ENCODE measurements at places on chromosomes 7 and 10.

GRCh38 chr10:97270523-97271154, 21.8 kb downstream of the ARHGAP19 start:
- no peak for DNase-seq

GRCh38 chr10:114102256-114102655, 58.6 kb downstream of the ADRB1 start:
- DNase-seq: peak; percentile 42

- DNase-seq: no peak
These were observed 97.7 kb upstream of the TMEM196 start for GRCh38 chr7:19871102-19871501.

GRCh38 chr10:78706256-78706655, 362.5 kb upstream of the ZMIZ1 start:
- no peak for DNase-seq

DNA sequence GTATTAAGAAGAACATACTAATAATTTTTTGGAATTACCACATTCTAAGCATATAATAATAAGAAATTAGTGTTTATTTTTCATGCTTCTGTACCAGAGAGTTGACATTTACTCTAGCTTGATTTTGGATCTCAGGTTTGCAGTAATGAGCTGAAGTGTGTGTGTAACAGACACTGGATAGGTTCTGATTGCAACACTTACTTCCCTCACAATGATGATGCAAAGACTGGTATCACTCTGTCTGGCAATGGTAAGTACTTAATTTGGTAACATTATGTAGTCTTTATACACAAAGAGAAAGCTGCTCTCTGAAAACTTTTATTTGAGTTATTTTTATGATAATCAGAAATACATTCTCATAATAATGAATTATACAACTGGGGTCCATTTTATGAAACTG, 54.1 kb downstream of the SRI start:
- peak; percentile 76 for DNase-seq

- DNase-seq: no peak
These were observed 15.4 kb downstream of the PTPRN2 start for GRCh38 chr7:158572000-158572828.

DNA sequence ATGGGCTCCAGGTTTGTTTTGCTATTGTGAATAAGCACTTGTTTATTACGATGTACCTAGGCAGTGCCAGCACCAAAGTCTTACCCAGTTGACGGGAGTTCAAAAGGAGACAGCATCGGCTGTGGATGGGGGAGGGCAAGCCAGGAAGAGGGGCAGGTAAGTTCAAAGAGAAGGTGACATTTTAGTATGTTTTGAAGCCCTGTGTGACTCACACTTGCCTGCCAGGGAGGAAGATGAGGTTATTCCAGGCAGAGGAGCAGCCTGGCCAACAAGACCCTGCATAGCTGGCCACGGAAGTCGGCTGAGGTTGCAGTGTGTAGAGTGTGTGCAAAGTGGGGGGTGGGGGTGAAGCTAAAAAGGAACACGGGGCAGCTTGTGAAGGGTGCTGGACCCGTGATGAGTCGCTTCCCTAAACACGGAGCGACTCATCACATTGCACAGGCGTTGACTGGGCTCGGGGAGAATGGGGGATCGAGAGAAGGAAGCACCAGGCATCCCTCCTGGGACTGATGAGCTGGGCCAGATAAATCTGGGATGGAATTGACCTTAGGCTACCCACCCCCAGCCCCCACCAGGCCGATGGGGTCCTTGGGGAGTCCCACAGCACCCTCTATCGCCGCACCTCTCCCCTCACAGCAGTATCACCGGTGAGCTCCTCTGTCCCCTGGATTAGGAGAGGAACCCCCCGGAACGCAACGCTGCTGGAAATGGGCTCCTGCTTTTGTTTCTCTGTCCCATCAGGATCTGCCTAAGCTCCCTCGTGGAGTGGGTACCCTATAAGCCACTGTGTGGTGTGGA, 97.9 kb upstream of the IKZF1 start:
- peak; percentile 74 for DNase-seq

DNA sequence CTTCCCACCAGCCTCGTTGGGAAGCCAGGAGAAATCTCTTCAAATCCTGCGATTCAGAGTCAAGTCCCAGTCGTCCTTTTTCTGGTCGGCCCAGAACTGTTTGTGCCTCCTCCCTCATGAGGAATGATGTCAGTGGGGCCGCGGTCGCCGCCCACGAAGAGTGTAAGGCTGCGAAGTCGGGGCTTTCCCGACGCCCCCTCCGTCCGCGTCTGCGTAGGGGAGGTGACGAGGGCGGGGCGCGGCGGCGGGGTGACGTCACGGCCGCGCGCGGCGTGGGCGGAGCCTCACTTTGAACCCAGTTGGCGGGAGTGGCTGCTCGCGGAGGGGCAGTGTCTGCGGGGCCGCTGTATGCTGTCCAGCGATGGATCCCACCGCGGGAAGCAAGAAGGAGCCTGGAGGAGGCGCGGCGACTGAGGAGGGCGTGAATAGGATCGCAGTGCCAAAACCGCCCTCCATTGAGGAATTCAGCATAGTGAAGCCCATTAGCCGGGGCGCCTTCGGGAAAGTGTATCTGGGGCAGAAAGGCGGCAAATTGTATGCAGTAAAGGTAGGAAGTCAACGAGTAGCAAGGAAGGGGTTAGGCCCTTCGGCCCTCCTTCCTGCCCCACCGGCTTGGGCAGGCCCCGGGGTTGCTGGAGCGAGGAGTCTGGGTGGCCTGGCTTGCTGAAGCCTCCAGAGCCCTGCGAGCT, at the start of gene MASTL:
Gene MASTL, plus strand, starts transcription at position 287 of the 689 bp plus-strand sequence. Its CDS starts 75 bp downstream, at position 362.
- peak; percentile 98 for DNase-seq

DNA sequence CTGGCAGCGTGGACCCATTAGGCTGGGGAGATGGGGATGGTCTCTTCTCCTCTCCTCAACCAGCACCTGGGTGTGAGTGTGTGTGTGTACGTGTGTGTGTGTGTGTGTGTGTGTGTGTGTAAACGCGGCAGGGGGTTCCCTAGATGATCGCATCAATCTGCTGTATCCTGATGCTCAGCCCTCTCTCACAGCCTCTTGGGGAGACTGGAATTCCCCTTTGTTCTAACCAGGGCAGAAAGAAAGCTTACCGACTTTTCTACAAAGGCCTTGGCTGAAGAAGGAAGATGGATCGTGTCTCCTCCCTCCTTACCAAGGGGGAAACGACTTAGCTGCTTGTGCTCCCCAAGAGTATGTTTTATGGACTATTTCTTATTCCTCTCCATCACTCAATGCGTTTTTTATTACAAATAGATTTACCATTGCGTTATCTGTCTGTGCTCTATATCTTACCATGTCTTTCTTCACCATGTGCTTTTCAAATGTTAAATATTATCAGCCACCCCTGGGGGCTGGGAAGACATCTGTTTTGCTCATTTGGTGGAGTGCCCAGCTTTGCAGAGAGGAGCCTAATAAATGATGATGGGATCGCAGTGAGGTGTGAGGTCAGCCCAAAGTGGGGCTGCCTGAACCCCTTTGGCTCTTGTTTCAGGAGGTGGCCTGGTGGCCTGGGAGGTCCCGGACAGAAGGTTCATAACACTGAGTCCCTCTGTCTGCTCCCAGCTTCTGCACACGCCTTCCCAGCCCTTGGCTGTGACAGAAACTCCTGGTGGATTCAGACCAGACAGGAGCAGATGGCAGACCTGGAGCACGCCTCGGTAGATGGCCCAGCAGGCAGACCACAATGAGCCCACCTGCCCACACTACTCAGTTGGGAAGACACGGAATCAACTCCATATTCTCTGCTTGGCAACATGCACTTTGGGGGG, 262.0 kb downstream of the PRPF18 start:
- DNase-seq: no peak

DNA sequence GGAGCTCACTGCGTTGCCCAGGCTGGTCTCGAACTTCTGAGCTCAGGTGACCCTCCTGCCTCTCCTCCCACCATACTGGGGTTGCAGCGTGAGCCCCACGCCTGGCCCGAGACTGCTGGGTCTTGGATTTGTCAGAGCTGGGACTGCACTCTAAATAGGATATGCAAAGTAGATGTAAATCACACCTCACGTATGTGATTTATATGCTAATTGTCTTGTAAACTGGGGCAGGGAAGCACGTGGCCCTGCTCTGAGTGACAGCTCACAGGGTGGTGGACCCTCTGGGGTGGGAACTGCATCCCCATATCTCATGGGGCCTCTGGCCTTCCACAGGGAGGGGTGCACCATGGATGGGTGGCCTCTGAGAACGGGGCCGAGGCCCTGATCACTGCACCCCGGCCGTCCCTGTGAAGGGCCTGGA, 34.1 kb downstream of the GET4 start:
- DNase-seq: no peak

- no peak for DNase-seq
These were observed 223.6 kb downstream of the ARL4A start for GRCh38 chr7:12911053-12911452.

DNA sequence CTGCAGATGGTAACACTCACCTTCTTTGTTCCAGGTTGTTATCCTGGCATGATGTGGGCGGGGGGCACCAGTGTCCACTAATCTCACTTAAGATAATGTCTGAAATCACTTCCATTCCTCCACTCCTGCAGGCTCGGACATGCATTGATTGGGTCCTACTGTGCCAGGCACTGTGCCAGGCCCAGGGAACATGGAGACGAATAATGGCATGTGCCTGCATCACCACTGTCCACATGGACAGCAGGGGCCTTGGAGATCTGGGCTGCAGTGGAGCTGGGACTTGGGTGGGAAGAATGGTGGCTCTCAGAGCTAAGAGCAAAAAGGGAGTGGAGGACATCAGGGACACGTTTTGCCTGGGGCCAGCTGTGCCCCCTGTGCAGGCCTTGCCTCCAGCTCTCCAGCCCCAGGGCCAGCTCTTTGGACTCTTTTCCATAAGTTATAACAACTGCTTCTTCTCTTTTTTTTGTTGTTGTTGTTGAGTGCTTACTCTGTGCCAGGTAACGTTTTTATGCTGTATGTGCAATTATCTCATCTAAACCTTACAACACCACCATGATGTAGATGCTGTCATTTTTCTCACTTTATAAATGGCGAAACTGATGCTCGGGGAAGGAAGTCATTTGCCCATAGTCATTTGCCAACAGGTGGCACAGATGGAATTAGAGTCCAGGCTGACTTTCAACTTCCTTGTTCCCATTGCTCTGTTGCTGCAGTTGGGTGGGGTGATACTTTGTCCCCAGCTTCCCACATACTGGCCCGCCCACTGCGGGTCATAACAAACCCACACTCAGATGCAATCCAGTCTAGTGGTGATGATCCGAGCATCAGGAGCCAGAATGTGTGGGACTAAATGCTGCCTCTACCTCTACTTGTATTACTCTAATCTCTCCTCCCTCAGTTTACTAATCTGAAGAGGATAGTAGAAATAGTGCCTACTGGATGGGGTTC, 19.1 kb downstream of the PLPP4 start:
- DNase-seq: peak; percentile 3

DNA sequence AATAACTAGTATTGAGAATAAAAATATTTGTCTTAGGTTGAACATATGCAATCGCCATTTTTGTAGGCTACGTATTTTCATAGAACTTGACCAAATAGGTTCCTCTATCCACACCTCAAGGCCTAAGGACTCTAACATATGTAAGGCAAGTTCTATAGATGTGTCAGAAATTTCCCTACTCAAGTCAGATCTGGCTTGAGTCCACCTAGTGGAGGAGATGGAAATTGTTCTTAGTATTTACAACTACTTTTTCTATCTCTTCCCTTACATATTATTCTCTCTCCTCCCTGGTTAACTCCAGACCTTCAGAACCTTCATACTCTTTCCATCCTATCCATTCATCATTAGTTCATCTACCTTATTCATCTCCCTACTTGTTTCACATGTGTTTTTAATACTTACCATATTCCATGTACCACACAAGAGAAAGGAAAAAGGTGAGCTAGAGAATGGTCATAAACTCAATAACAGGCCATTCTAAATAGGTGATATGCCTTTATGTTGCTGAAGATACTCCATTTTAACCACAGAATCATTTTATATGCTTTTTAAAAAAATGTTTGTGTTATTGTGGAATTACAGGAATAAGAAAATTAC, 174.5 kb upstream of the HDAC9 start:
- DNase-seq: peak; percentile 57

DNA sequence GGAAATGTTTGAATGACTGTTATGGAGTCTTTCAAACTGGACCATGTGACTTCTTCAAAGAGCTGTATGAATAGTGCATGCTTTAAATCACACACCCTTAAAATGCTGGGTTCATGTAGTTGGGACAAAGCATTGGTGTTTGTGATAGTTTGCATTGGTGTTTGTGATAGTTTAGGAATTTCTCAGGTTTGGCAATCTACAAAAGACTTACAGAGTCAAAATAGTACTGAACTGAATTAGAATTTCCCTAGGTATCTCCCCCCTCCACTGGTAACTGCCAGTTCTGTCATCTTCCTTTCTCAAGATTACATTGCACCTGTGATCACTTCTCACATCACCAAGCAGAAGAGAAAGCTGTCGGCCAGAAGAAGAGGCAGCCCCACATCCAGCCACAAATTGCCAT, 261.1 kb downstream of the GATA3 start:
- DNase-seq: no peak

GRCh38 chr10:69080226-69080625, 7.7 kb upstream of the SRGN start:
- DNase-seq: no peak

DNA sequence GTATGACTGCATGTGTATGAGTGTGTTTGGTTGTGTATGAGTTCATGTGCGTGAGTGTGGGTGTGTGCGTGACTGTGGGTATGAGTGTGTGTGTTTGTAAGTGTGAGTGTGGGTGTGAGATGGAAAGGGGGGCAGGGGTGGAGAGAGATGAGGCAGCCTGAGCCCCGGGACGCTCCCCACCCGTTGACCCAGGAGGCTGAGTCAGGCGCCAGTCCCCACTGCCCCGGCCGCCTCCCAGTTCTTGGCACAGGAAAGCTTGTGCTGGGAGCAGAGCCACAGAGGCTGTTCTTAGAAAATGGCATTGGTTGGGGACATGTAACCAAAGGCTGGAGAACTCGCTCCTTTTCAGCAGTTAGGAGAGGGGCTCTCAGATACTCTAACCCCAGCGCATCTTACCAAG, 27.8 kb upstream of the NUB1 start:
- DNase-seq: no peak

- peak; percentile 25 for DNase-seq
These were observed 122.1 kb upstream of the KMT2E start for GRCh38 chr7:104891949-104892348.

- peak; percentile 13 for DNase-seq
These were observed 246.1 kb downstream of the REEP3 start for GRCh38 chr10:63767138-63767801.

- no peak for DNase-seq
These were observed 7.2 kb downstream of the AKR1B1 start for GRCh38 chr7:134451656-134452055.

- no peak for DNase-seq
These were observed 135.2 kb upstream of the MGMT start for GRCh38 chr10:129331839-129332220.

- no peak for DNase-seq
These were observed 142.0 kb downstream of the GRK5 start for GRCh38 chr10:119349341-119349740.

- DNase-seq: no peak
These were observed 80.3 kb upstream of the GNAI1 start for GRCh38 chr7:80054356-80054755.
